ENCODE measurements at places on chromosomes 5 and 9. TPM values are rescaled to one million over a fixed set of nuclear protein-coding genes. Genes with fewer than 3 reads are reported as not detected.

FBXW2 gene
- 10.4 TPM for total RNA-seq

ITK gene
- total RNA-seq: 0.02 TPM

GABRP gene
- total RNA-seq: not detected

CYLC2 gene
- not detected for total RNA-seq

ECM2 gene
- 2.0 TPM for total RNA-seq

C9orf50 gene
- total RNA-seq: not detected

PCDHGC5 gene
- 0.06 TPM for total RNA-seq

GRM6 gene
- not detected for total RNA-seq

IL31RA gene
- total RNA-seq: 7.6 TPM

MAPKAP1 gene
- 93.3 TPM for total RNA-seq

DELE1 gene
- 37.3 TPM for total RNA-seq

- no peak for DNase-seq
Measured at GRCh38 chr5:38453506-38453905, 102.9 kb downstream of the LIFR start.

DNA sequence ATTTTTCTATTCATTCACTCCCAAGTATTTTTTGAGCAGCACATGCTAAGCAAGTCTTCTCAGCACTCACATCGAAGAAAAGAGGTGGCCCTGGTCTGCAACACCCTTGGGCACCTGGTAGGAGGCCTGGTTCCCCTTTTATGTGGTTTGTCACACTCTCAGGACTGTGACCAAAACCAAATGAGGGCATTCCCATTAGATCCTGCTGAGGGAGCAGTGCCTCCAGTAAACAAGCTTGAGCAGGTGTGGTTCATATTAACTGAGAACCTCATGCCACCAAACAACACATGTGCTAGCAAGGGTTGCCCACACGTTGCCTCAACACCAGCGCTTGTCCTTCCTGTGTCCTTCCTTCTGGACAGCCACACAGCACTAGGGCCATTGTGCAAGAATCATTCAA lies 26.9 kb upstream of the SYK start:
- no peak for DNase-seq

GRCh38 chr9:112020680-112021596 lies 124.3 kb downstream of the UGCG start:
- DNase-seq: no peak

- no peak for DNase-seq
Measured at GRCh38 chr9:135230817-135231520, 143.5 kb downstream of the OLFM1 start.

DNA sequence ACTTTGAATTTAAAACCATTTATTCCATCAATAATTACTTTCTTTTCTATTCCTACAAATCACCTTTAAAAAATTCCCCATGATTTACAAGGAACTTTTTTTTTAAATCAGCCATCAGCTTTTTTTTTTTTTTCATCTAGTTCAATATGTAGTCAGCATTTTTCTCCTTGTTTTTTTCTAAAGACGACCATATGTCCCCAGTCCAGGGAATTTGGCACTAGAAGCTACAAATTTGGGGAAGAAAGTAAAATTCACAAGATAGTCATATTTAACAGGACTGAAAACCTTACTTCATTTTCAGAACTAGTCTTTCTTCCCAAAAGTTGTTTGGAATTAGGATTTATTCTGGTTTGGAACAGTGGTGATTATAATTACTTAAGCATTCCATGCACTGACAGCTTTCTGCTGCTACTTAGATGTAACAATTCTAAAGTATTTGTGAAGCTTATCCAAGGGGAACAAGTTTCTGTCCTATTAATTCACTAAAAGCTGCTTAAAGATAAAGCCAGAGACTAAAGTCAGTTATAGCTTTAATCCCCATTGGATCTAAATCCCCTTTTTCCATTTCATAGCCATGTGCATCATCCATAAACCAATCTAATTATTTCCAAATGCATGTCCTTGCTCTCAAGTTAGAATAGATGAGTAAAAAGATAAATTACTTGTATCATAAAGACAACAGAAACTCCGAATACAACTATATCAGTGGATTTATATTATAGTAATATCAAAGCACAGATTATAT lies 7.4 kb upstream of the SNCAIP start:
- no peak for DNase-seq

GRCh38 chr5:35821513-35821912 lies 35.2 kb upstream of the IL7R start:
- no peak for DNase-seq

DNA sequence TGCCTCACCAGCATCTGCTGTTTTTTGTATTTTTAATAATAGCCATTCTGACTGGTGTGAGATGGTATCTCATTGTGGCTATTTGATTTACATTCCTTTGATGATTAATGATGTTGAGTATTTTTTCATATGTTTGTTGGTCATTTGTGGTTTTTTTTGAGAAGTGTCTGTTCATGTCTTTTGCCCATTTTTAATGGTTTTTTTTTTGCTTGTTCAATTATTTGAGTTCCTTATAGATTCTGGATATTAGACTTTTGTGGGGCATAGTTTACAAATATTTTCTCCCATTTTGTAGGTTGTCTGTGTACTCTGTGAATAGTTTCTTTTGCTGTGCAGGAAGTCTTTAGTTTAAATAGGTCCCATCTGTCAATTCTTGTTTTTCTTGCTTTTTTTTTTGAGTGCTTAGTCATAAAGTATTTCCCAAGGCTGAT lies 148.1 kb downstream of the NPR3 start:
- DNase-seq: no peak

DNA sequence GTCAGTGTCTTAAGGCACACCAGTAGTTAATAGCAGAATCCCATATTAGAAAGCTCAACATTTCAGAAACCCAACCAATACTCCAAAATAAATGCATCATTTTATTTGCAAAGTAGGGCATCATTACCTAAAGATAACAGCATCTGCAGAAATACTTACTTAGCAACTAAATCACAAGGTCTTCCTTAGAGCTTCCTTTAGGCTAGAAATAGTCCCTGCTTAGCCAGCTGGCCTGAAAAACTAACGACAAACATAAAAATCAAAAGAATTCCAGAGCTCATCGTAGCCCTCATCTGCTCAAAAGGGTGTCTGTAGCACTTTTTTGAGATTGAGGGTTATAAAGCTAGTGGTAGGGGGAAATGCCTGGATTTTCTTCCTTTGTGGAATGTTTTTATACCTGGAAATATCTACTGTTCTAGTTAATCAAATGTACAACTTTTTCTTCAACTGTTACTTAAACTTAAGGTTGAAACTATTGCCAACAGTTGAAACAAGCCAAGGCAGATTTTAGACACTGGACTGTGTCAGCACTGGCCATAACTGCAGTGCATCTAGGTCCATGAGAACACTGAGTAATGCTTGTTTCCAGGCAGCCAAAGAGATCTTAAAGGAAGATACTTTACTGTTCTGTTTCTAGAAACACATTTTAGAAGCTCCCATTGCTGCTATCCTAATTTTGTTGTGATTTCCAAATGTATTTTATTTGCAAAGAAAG lies 129.4 kb upstream of the RASA1 start:
- no peak for DNase-seq

GRCh38 chr5:142110046-142110531 lies 1.5 kb downstream of the NDFIP1 start:
- peak; percentile 40 for DNase-seq

DNA sequence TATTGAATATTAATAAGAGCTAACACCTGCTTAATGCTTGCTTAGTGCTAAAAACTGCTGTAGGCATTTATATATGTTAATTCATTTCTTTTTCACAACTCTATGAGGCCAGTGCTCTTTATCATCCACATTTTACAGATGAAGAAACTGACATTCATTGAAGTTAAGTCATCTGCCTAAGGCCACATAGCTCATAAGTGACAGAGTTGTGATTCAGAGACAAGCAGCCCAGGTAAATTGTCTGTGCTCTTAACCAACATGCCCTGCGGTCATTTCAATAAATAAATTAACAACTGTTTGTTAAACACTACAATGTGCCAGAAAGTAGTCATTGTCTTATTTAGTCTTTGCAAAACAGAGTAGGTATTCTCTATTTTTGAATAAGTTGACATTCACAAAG lies 1354.4 kb upstream of the C9orf72 start:
- no peak for DNase-seq

DNA sequence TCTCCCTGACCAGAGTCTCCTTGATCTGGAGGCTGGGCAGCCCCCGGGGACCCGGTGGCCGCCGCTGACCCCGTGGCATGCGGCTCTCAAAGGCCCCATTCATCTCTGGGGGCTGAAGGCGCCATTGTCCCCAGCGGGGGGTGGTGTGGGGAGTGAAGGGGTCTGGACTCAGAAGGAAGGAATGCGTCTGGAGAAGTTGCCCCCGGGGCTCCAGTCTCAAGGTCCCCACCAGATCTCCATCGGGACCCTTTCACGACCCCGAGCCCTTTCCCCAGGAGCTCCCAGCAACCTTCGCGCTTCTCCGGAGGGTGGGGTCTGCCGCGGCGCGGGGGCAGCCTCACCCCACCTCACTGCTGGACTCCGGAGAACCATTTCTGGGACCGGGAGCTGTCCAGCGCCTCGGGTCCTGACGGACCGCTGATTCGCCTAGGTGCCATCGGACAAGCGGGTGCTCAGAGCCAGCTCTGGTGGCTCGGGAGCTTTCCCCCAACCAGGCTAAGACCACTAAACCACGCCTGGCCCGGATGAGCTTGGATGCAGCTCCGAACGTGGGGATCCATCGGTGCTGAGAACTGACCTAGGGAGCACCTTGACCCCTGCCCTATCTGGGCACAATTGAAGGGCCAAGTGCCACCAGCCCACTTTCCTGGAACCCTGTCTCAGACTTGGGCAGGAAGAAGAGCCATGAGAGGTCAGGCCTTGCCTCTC lies 5.1 kb upstream of the PCDH1 start:
- DNase-seq: no peak

GRCh38 chr5:142175039-142175438 lies 66.5 kb downstream of the NDFIP1 start:
- no peak for DNase-seq

DNA sequence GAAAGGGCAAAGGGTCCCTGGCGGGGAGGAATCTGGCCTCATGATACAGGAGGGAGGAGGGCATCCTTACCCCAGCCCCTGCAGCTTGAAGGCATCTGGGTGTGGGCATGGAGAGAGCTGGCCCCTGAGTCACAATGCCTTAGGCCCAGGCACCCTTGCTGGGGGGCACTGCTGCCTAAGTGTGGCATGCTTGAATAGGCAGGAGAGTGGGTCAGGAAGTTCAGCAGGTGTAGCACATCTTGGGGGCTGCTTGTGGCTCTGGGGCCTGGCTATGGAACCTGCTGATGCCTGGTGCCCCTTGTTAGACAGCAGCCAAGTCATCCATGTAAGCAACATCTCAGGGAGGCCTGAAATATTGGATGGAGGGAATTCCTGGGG lies 63.1 kb downstream of the HSPA4 start:
- DNase-seq: no peak

- peak; percentile 63 for DNase-seq
Measured at GRCh38 chr5:30690931-30691330, 502.6 kb upstream of the CDH6 start.

- DNase-seq: no peak
Measured at GRCh38 chr9:2013743-2014475, 1.2 kb upstream of the SMARCA2 start.

GRCh38 chr5:117235786-117236185 lies 661.2 kb upstream of the SEMA6A start:
- no peak for DNase-seq

DNA sequence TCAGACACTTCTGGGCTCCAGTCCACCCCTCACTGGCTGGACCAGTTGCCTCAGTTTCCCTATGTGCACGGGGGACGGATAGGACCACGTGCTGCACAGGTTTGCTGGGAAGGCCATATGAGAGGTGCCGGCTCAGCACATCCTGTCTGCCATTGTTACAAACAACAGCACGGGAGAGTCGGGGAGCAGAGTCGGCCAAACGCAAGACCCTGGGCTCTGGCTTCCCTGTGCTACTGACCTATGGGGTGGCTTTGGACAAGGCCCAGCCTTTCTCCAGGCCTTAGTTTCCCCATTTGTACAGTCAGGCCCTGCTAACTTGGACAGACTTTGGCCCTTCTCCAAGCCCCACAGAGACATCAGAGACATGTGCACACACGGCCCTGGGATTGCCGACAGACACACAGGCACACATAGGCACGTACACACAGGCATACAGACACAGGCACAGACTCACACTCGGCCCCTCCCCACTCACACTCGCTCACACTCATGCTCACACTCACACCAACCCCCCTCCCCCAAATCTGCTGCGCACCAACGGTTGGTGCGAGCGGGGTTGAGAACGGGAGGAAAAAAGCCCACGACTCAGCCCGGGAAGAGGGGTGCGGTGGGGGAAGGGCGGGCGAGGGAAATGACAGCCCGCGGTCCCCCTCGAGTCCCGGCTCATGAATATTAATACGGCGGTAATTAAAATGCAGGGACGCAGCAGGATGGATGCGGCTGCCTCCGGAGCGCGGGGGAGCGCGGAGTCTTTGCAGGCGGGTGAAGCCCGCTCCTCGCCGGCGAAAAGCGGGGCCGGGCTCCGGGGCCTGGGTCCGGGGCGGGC lies 133.0 kb downstream of the C9orf50 start:
- peak; percentile 57 for DNase-seq

DNA sequence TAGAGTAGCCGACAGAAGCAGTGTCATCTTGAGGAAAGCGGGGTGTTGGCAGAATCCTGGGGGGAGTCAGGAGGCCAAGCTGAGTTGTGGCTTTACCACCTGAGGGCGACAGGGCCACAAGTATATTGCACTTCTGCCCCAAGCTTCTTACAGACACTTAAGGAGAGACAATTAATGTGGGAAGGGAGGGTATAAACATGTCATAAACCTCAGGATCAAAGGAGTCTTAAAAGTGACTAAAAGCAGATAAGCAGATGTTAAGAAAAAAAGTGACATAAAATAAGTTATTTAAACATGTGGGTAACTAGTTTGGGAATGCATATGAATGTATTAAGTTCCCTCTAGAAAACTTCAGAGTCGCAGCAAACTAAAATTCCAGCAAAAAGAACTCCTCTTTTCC lies 63.9 kb downstream of the ERAP1 start:
- no peak for DNase-seq

DNA sequence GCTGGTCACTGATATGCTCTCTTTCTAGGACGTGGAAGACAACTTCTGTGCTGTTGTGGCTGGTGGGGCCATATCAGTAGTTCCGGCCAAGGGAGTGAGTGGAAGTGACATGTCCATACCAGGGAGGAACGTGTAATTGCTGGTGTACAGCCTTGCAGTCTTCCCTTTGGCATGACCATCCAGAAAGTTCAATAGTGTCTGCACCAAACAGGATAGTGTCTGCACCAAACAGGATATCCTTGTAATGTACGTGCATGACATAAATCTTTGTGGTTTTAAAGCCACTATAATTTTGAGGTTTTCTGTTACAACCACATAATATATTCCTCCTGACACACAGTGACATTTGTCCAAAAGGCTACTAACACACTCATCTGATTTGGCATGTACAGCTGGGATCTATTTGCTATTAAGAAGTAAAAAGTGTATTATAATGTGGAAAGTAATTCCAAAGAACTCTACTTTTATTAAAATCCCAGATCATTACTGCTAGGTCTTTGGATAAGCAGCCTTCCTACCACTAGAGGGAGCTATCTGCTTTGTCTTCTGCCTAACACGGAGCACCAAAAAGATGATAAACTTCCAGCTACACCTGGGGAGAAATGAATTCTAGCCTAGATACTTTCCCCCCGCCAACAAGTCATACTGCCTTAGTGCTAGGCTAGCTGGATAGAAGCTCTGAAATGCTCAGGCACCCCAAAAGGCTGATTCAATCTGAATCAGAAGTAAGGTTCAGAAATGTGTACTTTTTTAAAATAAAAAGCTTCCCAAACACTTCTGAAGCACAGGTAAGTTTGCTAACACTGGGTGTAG lies 52.7 kb downstream of the RNF145 start:
- peak; percentile 70 for DNase-seq

- no peak for DNase-seq
Measured at GRCh38 chr5:151078490-151079262, 2.2 kb downstream of the TNIP1 start.

- no peak for DNase-seq
Measured at GRCh38 chr9:127712371-127712770, 3.1 kb downstream of the PTRH1 start.

GRCh38 chr9:82679472-82679871 lies 383.5 kb downstream of the RASEF start:
- no peak for DNase-seq

Measured in H4 (cell line).